NCI-H748 treated with DMSO at 0.1 percent for 48 hours (cell line): ENCODE measurements at places on chromosomes 6 and 20.

DNA sequence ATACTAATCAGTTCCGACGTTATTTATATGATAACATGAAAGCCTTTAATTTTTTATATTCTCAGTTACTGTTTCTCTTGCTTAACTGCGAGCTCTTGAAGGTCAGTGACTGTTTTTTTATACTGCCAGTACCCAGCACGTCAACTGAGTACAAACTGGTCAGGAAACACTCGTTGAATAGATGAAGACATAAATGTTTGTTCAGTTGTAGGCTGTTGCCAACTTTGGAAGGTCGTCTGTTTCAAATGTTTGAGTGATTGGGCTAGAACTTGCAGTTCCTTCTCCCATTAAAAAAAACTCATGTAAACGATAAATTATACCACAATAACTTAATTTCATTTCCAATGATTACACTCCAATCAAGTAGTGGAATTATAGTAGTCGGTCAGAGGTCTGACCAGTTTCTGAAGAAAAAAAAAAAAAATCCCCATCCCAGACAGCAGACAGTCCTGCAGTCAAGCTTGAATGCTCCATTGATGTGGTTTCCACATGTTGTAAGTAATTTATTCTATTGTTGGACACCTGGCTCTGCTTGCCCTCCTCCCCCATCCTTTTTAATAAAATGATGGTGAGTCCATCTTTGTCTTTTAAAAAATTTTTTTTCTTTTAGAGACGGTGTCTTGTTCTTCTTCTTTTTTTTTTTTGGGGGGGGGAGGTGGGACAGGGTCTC is 81.1 kb downstream of the SASH1 start:
- DNase-seq: peak; percentile 35

DNA sequence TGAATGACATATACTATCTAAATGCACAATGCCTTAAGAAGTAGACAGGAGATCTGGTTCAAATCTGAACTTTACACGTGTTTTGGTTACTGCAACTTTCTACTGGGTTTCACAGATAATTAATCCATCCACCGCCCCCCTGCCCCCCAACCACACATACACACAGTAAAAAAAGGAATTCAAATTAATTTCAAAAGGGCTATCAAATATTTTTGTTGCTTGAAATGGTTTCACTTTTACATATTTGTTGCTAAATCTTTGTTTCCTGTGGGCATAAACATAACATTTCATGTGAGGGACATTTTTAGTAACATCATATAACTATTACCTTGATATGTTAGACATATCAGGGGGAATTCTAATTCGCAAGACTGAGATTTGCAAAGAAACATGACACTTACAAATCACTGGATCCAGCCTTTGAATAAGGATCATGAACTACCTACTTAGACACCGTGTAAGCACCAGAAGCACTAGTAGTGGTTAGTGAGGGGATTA is 7.5 kb downstream of the NEDD9 start:
- DNase-seq: no peak

DNA sequence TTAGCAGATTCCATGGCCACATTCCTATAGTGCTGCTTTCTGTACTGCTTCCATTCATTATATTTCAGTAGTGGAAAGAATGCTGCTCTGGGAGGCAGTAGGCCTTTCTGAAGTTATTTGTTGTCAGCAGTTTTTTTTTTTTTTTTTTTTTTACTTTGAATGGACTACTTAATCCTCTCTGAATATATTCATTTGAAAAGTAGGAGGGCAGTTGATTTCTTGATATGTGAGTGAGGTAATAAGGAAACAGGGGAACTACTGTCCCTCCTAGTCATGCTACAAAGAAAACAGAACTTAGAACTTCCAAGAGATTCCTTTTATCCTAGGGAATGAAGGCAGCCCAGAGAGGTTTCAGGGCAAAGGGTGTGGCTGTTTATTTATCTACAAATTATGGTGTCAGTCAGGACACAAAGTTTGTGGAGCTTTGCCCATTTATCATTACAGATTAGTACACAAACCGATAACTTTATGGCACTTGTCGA is 155.9 kb downstream of the JARID2 start:
- no peak for DNase-seq

DNA sequence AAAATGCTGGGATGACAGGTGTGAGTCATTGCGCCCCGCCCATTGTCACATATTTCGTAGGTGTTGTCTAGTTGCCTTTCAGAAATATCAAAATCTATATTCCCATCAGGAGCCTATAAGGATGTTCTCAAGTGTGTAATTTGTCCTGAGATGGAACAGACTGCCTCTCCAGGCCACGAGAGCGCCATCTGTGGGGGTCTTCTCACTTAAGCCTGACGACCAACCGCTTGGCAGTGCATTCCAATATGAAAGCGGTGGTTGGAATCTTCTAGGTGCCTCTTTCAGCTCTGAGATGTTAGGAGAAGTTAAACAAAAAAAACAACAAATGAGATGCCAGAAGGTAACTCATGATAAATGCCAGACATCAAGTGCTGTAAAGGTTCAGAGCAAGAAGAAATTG is 488.5 kb downstream of the QKI start:
- DNase-seq: no peak

DNA sequence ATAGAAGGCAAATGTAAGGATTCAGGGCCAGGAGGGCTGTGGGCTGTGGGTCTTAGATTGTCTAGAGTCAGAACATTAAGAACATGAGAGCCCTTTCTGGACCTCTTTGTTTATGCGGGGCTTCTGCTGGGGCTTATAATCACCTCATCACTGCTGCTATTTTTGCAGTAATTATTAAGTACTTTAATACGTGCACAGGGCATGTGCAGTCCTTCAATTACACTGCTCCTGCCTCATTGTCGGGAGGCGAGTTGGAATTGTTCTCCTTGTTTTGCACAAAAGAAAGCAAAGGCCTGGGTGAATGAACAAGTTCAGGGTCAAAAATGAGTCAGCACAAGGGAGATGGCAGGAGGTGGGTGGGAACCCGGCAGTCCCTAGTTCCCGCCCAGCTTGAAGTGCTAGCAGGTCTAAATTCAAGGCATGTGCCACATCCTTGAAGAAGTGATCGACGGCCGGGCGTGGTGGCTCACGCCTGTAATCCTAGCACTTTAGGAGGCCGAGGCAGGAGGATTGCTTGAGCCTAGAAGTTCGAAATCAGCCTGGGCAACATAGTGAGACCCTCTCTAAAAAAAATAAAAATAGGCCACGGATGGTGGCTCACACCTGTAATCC is 34.4 kb upstream of the PTPN1 start:
- DNase-seq: no peak

- no peak for DNase-seq
Measured at GRCh38 chr6:122696079-122696478, 83.4 kb upstream of the FABP7 start.

DNA sequence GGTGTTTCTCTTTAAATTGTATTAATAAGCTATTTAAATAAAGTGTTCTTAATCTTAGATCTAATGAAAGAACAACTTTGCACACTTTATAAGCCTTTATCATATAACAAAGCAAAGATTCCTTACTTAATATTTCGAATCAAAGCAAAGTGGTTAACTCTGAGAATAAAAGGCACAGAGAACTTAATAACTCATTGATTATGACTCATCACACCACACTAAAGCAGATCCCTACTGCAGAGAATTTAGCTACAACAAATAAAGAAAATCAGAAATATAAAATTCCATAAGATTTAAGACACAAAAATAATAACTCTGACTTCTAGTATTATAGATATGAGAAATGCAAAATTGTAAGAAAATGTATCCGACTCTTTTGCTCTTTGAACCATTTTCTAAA is 135.6 kb upstream of the RUNX2 start:
- DNase-seq: no peak

- DNase-seq: no peak
Measured at GRCh38 chr6:92559003-92559402, 860.4 kb downstream of the EPHA7 start.

- DNase-seq: no peak
Measured at GRCh38 chr6:146901940-146902816, 302.0 kb upstream of the STXBP5 start.

GRCh38 chr6:137921823-137922222 is 54.8 kb downstream of the TNFAIP3 start:
- no peak for DNase-seq

DNA sequence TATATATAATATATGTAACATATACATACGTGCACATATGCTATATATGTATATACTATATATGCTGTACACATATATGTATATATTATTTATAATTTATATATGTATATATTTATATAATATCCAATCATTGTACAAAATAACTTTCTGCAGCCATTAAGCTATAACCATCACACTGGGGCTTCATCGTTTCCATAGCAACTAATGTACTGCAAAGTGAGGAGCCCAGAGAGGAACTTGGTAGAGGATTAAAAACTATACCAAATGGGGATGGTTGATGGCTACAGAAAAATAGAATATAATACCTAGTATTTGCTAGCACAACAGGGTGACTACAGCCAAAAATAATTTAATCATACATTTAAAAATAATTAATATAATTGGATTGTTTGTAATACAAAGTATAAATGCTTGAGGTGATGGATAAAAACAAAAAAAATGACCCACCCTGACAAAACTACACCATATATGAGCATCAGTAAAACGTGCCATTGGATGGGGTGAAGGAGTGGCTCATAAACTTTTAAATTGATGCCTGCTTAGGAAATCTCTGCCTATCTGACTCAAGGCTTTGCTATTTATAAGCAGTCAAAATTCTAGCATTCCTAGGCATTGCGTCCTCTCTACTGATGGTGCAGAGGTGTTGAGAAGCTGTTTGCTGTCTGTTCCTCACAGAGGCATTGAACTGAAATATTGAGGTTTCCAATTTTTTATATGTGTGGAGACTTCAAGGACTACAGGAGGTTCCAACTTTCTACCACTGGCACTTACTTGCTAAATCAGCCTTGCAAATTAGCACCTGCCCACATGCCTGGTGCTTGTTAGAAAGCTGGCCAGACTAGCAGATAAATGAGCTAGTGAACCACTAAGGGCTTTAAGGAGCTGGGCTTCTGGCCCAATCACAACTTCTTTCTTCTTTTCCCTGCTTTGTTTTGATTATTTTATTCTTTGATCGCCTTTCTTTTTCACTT is 190.1 kb downstream of the SCP2D1 start:
- DNase-seq: no peak

DNA sequence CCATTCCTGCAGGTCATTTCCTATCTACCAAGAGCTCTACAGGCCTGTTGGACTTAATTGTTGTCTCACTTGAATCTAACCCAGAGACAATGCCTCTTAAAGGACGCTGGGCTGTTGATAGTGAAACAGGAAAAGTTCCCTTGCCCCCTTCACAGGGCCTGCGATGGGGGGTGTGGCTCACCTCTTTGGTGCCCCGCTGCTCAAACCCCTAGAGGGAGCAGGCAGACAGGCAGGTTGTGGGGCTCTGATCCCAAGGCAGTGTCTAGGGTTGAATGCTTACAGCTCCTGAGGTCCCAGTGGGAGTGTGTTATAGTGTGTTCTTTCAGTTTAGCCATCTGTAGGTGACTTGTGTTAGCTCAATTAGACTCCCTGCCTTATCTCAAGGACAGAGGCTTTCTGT is 68.0 kb downstream of the OTOR start:
- no peak for DNase-seq

- no peak for DNase-seq
Measured at GRCh38 chr6:35048631-35049083, 92.5 kb downstream of the TCP11 start.

- DNase-seq: no peak
Measured at GRCh38 chr20:32112841-32113240, 3.3 kb downstream of the TM9SF4 start.

DNA sequence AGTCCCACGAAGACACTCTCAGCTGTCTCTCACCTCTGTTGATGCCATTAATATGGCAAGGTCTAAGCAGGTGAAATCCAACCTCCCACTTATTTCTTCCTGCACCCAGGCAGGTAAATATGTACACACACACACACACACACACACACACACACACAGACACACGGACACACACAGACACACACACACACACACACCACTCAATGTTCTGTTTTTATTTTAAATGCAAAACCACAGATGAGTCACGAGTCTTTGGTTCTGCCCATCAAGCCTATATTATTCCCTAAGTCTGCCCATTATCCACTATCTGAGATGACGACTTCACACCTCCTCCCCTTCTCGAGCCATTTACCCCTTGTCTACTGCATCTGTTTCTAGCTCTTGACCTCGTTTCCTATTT is 344.7 kb downstream of the CDH26 start:
- DNase-seq: no peak

DNA sequence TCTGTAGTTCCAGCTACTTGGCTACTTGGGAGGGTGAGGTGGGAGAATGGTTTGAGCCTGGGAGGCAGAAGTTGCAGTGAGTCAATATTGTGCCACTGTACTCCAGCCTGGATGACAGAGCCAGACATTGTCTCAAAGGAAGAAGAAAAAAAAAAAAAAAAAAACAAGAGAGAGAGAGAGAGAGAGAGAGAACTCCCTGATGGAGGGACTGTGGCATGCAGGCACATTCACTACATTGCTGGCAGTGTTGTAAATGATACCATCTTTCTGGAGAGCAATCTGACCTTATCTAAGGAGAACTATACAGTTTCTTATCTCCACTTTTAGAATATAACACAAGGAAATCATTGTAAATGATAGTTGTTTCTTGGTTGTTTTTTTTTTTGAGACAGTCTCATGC is 85.1 kb downstream of the MDN1 start:
- DNase-seq: no peak

DNA sequence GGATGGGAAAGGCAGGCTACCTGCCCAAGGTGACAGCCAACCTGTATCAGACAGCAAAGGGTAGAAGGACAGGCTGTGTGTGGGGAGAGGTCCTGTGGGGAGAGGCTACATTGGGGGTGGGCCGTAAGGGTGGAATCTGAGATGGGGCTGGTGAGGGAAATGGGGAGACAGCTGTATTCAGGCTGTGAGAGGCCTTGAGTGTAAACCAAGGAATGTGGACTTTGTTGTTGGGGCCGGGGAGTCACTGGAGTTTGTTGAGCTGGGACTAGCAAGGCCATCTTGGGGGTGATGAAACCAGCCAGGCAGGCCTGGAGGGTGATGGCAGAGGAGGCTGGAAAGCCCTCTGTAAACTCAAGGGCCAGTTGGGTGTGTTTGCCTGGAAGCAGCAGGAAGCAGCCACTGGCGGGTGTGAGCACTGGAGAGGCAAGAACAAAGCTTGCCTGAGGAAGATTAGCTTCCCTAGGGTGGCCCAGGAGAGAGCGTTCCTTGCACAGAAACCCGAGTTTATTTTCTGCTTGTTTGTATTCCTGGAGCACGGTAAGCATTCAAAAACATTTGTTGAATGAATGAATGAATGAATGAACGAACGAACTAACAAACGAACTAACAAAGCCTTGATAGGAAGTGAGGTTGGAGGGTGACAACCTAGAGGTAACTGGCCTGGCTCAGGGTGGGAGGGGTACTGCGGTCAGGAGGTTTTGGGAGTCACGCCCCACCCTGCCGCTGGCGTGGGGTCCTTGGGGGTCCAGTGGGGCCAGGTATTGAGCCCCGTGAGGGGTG is 18.9 kb downstream of the TTBK1 start:
- DNase-seq: no peak

GRCh38 chr20:62740286-62741141 is 31.9 kb downstream of the NTSR1 start:
- no peak for DNase-seq

GRCh38 chr6:148840256-148840655 is 93.4 kb downstream of the UST start:
- no peak for DNase-seq

- DNase-seq: no peak
Measured at GRCh38 chr6:48747040-48747439, 636.0 kb upstream of the PTCHD4 start.
